ENCODE measurements at places on chromosomes 12 and 14. TPM values are rescaled to one million over a fixed set of nuclear protein-coding genes. Genes with fewer than 3 reads are reported as not detected.

DNA sequence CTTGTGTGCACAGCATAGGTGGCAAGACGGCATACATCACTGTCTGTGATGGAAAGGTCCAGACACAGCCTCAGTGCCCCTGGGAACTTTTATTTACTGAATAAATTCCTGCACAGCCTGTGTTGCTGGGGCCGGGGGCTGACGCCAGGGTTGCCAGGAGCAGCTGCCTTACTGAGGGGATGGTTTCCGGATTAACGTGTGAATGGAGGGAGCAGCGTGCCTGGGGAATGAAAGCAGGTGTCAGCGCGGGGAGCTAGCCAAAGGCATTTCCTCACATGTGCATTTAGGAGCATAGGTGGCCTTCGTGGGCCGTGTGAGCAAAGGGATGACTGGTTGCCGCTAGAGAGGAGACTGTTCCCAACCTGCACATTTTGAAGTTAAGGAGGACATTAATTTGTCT lies 41.6 kb downstream of the SFSWAP start:
- DNase-seq, result no peak

DNA sequence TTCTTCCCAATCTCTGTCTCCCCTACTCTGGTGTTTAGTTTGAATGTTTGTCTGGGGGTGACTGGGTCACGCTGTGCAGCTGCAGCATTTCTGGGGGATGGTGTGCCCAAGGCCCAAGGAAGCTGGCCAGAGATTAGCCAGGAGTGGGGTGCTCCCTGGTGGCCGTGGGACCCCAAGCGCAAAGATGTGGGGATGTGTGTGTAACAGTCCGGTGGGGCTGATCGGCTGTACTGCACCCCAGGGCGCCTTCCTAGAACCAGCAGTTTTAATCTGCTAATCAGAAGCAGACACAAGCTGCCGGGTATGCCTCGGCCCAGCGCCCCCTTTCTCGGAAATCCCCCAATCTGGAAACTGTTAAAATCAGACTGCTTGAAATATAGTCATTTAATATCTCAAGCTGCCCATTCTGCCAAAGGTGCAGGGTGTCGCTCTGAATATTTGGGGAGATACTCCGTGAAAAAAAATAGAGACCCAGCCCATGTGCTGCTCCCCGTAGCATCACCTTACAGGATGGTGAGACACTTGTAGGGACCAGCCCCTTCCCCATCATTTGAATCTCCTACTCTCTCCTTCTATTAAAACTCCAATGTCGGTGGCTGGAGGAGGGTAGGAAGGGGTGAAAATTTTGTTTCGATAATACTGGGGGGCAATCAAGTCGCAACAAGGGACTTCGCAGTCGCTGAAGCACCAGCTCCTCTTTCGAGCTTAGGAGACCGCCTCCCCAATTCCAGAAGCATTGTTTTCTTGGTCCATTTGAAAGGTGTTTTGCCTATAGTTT lies 4.3 kb downstream of the HOXC9 start:
- DNase-seq, result no peak

Gene MORN3
- 2.4 TPM for polyA plus RNA-seq

Gene SOX5
- polyA plus RNA-seq, result 0.21 TPM

All from SK-N-SH (cell line).